NCI-H1436 treated with DMSO at 0.1 percent for 48 hours (cell line): ENCODE measurements at places on chromosomes 1 and 21.

DNA sequence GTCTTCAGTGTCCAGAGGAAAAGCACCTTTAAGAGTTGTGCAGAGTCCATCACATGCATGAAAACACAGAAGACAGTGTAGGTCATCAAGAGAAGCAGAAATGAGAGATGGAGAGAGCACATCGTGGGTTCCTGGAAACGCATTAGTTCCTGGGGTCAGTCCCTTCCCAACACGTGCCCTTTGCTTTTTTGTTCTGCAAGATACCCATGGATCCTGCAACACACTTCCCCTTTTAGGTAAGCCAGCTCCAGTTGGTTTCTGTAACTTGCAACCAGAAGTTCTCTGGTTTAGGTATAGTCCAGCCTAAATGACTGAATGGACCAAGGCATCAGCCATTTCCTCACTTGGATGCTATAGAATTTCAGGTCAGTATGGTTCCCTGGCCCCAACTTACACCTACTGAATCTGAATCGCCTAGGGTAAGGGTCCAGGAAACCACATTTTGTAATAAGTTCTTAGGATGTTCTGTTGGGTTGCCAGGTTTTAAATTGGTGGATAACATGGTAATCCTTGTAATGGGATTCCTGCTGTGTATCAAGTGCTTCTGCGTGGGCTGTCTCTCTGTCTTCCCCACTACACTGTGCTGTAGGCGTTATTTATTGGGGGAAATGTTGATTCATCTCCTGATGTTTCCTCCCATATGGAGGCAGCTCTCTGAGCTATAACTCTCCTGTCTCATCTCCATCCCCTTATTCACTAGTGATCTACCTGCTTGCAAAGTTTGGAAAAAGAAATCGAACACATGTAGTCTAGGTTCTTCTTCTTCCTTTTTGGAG, 230.6 kb downstream of the TNR start:
- no peak for DNase-seq

- no peak for DNase-seq
Observed at GRCh38 chr1:80994934-80995333, 805.8 kb upstream of the ADGRL2 start.

GRCh38 chr1:62601457-62601856, 4.1 kb downstream of the ANGPTL3 start:
- no peak for DNase-seq

GRCh38 chr1:156546267-156546666, 26.1 kb downstream of the IQGAP3 start:
- DNase-seq = no peak

GRCh38 chr21:16195538-16195910, 465.7 kb downstream of the USP25 start:
- no peak for DNase-seq

- no peak for DNase-seq
Observed at GRCh38 chr1:6984986-6985385, 199.7 kb downstream of the CAMTA1 start.

- DNase-seq = no peak
Observed at GRCh38 chr1:186502087-186502486, 41.2 kb upstream of the PDC start.
